Activated CD4-positive, alpha-beta memory T cell treated with anti-CD3 and anti-CD28 coated beads, Interleukin-2, amount 10 ng/mL, durations not matched to agents 7 days and 5 days (primary cell): ENCODE measurements at places on chromosomes 2 and 18. TPM values are rescaled to one million over a fixed set of nuclear protein-coding genes. Genes with fewer than 3 reads are reported as not detected.

DNA sequence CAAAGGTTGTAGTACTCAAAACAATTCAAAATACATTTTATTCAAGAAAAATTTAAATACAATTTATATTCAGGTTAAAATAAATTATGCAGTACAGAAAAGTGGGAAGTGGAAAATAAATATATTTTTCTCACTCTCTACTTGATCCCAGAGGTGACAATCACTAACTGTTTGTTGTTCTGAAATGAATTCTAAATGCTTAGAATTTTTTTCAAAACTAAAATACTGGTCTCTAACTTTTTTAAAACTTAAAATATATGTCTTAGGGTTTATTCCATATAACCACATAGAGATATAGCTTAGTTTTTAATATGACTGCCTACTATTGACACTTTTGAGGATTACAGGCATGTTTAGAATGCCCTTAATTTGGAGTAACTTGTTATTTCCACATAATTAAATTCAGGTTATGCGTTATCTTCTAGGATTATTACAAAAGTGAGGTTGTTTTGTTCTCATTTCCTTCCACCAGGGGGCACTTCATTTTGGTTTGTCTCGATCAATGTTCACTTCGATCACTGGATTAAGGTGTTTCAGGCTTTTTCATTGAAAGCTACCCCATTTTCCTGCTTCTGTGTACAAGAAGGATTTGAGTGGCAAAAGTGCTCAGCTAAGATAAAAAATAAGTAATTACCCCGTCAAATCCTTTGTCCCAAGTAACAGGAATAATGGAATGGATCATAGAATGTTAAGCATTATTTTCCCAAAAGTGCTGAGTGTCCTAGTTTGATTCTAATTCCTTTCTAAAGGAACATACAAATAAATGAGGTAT lies 27.1 kb upstream of the TFPI start:
- no peak overlapping the region for H3K4me3 ChIP-seq
- no peak overlapping the region for H3K27ac ChIP-seq
- H3K27me3 ChIP-seq: no peaks in the 10 kb centered on the region
- no peaks in the 10 kb centered on the region for H3K36me3 ChIP-seq
- no peak for DNase-seq

The STARD6 gene
- not detected for total RNA-seq

The CROCC2 gene
- total RNA-seq: not detected

The CAVIN2 gene
- total RNA-seq: not detected

GRCh38 chr2:21890041-21890440 lies 766.3 kb downstream of the TDRD15 start:
- H3K27me3 ChIP-seq: no peaks in the 10 kb centered on the region
- H3K4me1 ChIP-seq: no peaks in the 10 kb centered on the region

DNA sequence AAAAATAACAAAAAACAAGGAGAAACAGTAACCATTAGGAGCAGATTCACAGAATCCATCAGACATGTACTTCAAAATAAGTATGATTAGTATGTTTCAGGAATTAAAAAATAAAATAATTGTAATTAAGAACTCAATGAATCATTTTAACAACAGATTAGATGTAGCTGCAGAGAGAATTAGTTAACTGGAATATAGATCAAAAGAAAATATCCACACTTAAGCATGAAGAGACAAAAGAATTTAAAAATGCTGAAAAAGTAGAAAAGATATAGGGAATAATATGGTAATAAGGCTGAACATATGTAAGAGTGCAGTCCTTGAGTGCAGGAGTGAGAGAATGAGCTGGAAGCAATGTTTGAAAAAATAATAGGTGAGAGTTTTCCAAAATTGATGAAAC lies 24.1 kb upstream of the OR6B3 start:
- peaks cover 2% of the 10 kb centered on the region for H3K36me3 ChIP-seq
- no peak for DNase-seq
- peaks cover 13% of the 10 kb centered on the region for H3K27me3 ChIP-seq
- H3K4me1 ChIP-seq: no peaks in the 10 kb centered on the region
- no peak overlapping the region for H3K27ac ChIP-seq

The KCNG2 gene
- not detected for total RNA-seq

- H3K36me3 ChIP-seq: peaks cover 46% of the 10 kb centered on the region
- H3K27me3 ChIP-seq: no peaks in the 10 kb centered on the region
- peaks cover 19% of the 10 kb centered on the region for H3K4me1 ChIP-seq
Observed at GRCh38 chr2:30499681-30500080, 52.6 kb downstream of the LCLAT1 start.

The EFR3B gene
- total RNA-seq: not detected

- no peak for DNase-seq
- no peak overlapping the region for H3K4me3 ChIP-seq
- peaks cover 1% of the 10 kb centered on the region for H3K27me3 ChIP-seq
- no peaks in the 10 kb centered on the region for H3K36me3 ChIP-seq
- H3K27ac ChIP-seq: no peak overlapping the region
- H3K4me1 ChIP-seq: peaks cover 8% of the 10 kb centered on the region
Observed at GRCh38 chr2:61705625-61706024, 148.2 kb downstream of the FAM161A start.

- peaks cover 94% of the 10 kb centered on the region for H3K4me1 ChIP-seq
- peak overlapping the region; percentile 47 for H3K27ac ChIP-seq
- H3K36me3 ChIP-seq: peaks cover 80% of the 10 kb centered on the region
- no peak for DNase-seq
- no peaks in the 10 kb centered on the region for H3K27me3 ChIP-seq
Observed at GRCh38 chr2:28404086-28404485, 11.4 kb downstream of the FOSL2 start.

The APCDD1 gene
- total RNA-seq: not detected

The KCNJ13 gene
- not detected for total RNA-seq

The CACNB4 gene
- 0.30 TPM for total RNA-seq

- H3K4me3 ChIP-seq: no peak overlapping the region
- no peaks in the 10 kb centered on the region for H3K36me3 ChIP-seq
- no peak for DNase-seq
- no peak overlapping the region for H3K27ac ChIP-seq
Observed at GRCh38 chr2:58917596-58917995, 676.5 kb upstream of the FANCL start.
